ENCODE measurements at places on chromosomes 5 and 9.

DNA sequence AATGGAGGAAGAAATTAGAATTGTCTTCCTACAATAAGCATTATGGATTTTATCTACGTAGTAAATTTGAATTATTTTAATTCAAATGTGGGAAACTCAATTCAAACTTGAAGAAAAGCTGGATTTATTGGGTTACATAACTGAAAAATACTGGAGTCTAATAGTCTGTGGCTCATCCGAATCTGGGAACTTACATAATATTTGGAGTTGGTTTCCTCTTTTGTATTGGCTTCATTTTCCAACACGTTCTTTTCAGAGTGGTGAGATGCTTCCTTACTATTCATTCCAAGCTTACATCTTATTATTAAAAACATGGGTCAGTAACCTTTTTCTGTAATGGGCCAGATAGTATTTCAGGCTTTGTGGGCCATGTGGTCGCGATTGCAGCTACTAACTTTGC, 164.8 kb downstream of the ARHGAP26 start:
- no peak for DNase-seq

GRCh38 chr9:23220171-23220570, 605.9 kb downstream of the ELAVL2 start:
- DNase-seq = no peak

- DNase-seq = no peak
These were observed 140.3 kb upstream of the FTMT start for GRCh38 chr5:121711416-121711815.

- DNase-seq = no peak
These were observed 210.4 kb upstream of the ELAVL2 start for GRCh38 chr9:24036459-24036858.
